ENCODE measurements at places on chromosomes 7 and 10.

- no peak for DNase-seq
Measured at GRCh38 chr7:14085901-14086300, 96.4 kb upstream of the ETV1 start.

- no peak for DNase-seq
Measured at GRCh38 chr7:151060113-151060415, 675 bp downstream of the SLC4A2 start.

- no peak for DNase-seq
Measured at GRCh38 chr7:25565949-25566348, 337.7 kb upstream of the NPVF start.

DNA sequence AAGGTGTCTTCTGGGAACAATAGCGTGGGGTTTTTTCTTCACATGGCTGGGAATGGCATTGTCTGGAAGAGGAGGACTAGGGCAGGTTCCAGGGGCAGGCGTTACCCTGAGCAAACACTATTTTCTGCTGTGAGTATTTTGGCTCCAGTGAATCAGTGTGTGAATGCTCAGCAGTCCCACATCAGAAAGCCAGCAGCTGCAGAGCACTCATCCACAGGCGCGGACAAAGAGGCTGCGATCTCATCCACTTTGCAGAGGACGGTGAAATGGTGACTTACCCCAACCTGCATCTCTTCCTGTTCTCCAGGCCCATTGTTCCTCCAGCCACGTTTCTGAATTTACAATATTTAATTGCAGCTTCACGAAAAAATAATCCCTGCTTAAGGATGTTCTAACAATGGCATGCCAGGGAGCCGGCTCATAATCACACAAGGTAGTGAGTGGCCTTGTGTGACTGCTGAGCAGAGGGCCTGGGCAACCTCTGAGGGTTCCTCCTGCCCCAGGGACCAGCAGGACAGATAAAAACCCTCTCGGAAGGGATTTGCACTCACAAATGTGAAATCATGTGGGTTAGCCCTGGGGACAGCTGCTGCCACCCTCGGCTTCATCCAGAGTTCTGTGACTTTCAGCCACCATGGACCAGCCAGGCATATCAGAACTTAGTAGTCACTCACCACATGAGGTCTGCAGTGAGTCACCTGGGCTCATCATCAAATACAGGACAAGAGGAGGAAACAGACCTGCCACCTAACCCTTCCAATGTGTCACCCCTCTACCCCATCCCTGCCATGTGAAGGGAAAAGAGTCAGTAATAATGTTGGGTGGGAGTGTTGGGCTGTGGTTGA, 65.0 kb upstream of the EN2 start:
- DNase-seq: no peak

- no peak for DNase-seq
Measured at GRCh38 chr7:113622796-113623195, 296.0 kb downstream of the PPP1R3A start.

- no peak for DNase-seq
Measured at GRCh38 chr10:1597370-1598146, 139.8 kb downstream of the ADARB2 start.

GRCh38 chr7:103803631-103804030, 185.8 kb downstream of the RELN start:
- DNase-seq: no peak

DNA sequence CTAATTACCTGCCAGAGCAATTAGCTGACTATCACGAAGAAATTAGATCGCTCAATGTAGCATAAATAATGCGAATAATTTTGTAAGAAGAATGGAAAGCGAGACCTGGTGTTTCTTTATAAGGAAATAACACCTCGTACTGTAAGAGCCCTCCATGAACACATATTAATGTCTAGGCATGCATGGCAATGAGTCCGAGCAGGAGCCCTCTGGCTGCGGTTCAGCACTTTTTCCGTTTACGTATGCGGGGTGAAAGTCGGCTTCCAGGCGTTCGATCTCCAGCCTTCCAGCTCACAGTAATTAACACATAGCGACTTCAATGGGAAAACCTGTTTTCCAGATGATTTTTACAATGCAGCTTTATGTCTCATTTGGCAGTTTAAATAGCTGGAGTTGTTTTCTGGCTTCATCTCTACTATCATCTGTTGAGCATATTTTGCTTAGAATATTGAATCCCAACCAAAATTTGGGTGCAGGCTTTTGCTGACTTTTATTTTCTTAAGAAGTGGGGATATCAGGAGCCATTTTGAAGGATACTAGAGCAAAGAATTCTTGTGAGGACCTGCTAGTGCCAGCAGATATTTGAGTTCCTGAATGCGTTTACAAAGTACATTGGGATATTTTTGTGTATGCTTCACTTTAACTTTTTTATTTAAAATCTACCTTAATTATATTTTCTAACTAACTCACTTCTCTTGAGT, 7.2 kb upstream of the SP8 start:
- DNase-seq: no peak

Data from stimulated activated CD8-positive, alpha-beta memory T cell treated with anti-CD3 and anti-CD28 coated beads, Interleukin-4, amount 100 ng/mL, for 1 hour (primary cell).